NCI-H774 (cell line): ENCODE measurements at places on chromosomes 2 and 18.
A peak's percentile ranks its signal among the peaks of the same experiment; 100 is the strongest.

- no peak for DNase-seq
Observed at GRCh38 chr2:97745474-97746174, 32.2 kb downstream of the ZAP70 start.

DNA sequence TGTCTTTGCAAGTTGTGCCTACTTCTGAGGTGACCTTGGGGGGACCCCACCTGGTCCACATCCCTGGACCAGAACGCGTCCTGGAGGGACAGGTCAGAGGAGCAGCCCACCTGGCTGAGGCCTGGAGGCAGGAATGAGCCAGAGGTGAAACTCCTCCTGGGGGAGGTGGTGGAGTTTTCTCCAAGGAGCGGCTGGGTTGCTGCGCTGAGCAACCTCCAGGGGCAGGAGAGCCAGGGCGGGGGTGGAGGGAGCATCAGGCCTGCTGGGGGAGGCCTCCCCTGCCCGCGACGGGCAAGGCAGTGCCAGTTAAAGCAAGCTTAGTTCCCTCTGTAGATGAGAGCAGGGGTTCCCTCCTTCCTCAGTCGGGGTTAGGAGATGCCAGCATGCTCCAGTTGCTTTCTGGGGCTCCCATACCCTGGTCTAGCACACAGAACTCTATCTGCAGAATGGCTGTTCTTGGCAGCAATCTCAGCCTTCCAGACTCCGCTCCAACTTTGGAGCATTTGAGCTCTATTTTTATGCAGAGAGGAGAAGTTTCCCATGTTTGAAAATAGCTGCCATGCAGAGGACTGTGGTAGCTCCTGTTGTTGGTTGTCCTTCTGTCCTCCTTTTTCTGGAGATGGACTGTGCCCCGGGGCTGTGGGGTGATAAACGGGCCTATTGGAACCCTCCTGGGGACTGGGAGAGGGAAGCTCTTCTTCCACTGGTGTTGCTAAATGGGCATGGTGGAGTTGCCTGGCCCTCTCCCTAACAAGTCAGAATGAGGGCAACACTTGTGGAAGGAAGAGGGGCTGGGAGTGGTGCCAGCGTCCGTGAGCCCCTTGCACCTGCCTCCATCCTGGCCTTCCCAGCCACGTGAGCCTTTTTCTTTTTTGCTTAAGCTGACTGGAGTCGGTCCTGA, 39.1 kb downstream of the B3GNT2 start:
- no peak for DNase-seq

DNA sequence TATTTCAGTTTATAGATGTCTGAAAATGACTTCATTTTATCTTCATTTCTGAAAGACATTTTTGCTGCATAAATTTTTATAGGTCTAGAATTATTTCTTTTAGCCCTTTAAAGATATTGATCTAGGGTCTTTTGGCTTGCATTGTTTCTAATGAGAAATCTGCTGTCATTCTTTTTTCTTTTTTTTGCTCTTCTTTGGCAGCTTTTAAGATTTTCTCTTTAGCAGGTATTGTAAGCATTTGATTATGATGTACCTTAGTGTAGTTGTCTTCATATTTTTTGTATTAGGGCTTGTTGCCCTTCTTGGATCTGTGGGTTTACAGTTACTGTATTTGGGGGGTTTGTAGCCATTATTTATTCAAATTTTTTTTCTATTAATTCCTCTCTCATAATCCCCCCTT, 66.0 kb upstream of the IL1R1 start:
- no peak for DNase-seq

GRCh38 chr2:187397886-187398285, 50.2 kb downstream of the CALCRL start:
- DNase-seq: no peak

DNA sequence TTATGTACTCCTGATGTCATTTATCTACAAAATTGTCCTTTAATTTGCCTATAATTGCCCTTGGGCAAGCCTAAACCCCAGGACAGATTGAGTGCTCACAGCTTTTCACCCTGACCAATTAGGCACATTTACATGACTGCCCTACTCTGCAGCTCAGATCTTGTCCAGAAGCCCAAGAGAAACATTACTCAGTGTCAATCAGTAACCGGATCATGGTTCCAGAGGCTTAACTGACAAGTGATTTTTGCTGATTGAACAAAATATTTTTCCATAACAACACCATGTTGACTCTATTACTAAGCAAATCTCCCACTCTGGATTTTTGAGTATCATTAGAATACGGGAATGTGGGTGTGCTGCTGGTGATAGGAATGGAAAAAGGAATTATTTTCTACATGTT, 465.4 kb upstream of the TNP1 start:
- DNase-seq: peak; percentile 33

DNA sequence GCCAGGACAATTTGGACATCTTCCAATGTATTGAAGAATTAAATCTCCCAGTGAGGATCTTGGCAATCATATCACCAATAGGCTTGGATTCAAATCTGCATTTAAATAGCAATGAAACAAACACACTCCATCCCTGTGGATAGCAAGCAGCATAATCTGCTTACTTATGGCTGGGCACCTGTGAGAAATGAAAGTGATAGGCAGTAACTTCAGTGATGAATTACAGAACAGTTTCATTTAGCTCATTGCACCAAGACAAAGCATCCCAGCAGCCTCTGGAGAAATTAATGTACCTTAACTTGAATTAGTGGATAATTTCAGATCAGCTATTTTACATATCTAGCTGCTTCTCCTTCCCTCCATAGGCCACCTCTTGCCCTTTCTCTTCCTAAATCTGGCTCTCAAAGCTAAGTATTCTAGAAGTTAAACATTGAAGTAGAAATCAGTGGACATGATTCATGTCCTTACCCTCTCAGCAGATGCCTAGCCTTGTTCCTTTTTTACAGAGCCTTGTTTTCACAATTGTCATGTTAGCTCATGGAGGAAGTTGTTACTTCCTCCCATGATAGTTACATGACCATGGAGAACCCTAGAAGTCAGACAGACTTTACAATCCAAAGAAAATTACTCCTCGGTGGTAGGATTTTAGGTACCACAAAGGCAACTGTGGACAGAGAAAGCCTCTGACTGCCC, 88.5 kb upstream of the TACR1 start:
- no peak for DNase-seq

DNA sequence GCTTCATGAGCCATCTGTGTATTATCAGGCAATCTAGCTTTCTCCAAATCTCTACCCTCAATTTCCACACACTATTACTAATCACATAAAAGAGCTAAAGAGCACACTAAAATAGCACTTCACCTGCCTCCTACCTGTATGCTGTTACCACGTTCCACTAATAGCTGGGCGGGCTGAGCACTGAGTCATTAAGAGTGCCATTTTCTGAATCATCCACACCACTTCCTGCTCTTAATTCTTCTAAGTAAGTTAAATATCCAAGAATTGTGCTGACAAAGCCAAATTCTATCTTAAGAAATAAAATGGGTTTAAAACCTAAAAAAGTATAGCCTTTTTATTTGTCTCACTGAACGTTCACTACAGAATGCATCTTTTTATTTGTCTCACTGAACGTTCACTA, 35.7 kb downstream of the NOL10 start:
- peak; percentile 45 for DNase-seq

- no peak for DNase-seq
Observed at GRCh38 chr2:26883956-26884355, 36.0 kb downstream of the DPYSL5 start.

GRCh38 chr2:121044412-121044811, 240.6 kb downstream of the TFCP2L1 start:
- no peak for DNase-seq

DNA sequence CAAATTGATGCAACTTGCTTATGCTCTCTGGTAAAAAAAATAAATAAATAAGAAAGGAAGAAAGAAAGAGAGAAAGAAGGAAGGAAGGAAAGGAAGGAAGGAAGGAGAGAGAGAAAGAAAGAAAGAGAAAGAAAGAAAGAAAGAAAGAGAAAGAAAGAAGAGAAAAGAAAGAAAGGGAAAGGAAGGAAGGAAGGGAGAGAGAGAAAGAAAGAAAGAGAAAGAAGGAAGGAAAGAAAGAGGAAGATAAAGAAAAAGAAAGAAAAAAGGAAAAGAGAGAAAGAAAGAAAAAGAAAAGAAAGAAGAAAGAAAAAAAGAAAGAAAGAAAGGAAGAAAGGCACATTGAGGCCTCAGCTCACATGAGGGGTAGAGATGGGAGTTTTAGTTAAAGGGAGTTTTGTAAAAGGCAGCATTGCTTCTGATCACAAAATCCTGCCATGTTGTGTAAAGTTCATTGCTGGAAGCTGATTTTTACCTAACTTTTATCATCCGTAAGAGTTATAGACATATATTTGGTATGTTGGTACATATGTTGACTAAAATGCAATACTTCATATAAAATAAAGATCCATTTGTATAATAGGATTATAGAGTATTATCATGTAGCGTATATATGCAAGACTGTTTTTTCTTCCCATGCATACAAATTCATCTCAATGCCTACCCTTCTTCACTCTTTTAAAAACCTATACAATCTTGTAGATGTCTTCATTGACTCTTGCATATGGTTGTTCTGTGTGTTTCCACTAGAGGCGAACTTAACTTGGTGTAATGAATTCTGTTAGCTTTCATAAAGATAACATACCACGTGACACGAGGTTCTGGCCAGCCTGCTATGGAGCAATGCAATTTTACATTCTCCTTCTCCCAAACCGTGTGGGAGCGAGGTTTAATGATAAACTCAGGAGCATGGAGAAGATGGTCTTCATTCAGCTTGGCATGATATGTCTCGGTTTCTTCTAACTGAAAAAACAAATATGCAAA, 32.8 kb downstream of the MYOM1 start:
- no peak for DNase-seq

GRCh38 chr2:224882291-224883171, 159.7 kb downstream of the DOCK10 start:
- DNase-seq: no peak

DNA sequence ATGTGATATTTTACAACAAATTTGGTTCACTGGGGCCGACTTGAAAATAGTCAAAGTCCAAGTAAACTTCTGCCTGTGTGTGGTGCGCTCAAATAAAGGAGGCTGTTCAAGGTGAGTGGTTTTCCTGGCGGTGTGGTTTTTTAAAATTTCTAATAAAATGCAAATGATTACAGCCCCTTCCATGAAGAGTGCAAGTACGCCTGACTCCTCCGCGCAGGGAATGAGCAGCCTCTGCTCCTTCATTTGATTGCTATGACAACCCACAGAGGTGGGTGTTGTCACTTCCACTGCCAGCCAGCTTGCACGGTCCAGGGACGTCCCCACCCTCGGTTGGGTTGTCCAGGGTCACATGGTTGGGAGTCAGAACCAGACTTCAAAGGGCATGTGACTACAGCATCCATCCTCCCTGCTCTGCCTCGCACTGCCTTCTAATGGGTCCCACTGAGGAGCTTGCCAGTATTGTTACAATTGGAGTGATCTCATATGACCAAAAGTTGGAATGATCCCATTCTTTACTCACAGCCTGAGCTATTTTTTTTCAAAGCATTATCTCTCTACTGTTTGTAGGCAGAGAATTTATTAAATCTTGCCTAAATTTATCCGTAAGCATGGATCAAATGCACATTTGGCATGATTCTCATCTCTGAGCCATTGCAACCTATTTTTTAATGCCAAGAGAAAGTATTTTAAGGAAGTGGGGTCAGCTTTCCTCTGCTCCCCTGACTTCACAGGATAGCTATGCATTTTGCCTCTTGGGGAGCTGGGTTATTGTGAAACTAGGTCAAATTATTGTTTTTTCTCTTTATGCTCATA, 121.3 kb downstream of the AGAP1 start:
- DNase-seq: no peak

GRCh38 chr2:217248312-217248935, 388.6 kb upstream of the TNP1 start:
- no peak for DNase-seq

GRCh38 chr2:235900631-235901030, 267.6 kb downstream of the GBX2 start:
- DNase-seq: no peak

GRCh38 chr18:56982766-56983165, 164.1 kb upstream of the BOD1L2 start:
- no peak for DNase-seq

DNA sequence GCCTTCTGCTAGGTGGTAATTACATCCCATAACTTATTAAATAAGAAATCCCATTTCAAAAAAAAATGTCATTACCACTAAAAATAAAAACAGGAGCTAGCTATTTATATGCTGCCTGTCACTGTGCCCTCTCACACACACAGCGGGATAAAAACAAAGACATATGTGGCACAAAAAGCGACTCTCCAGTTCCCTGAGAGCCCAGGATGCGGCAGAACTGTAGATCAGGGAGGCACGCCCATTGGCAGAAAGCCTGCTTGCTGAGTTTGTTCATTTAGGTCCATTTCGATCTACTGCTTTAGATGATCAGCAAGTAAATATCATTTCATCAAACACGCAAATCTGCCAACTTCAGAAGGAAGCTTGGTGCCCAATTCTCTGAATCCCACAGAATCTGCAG, 124.4 kb downstream of the TMEM163 start:
- no peak for DNase-seq

GRCh38 chr2:66574701-66575624, 140.0 kb downstream of the MEIS1 start:
- DNase-seq: peak; percentile 84

DNA sequence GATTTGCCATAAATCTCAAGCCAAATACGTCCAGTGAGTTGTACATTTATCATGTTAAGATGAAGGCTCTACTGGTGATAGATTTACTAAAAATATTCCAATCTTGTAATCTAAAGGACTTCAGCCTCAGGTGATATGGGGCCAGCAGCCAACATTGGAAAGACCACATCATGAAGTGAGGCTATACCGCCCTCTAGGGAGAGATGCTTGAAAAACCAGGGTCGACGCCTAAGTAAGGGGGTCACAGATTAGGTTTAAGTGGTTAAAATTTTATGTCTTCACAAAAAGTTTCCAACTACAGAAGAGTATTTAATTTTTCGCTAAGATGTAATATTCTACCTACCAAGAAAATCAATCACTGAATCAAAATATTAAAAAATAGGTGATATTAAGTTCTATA, 33.3 kb downstream of the DOCK10 start:
- no peak for DNase-seq

DNA sequence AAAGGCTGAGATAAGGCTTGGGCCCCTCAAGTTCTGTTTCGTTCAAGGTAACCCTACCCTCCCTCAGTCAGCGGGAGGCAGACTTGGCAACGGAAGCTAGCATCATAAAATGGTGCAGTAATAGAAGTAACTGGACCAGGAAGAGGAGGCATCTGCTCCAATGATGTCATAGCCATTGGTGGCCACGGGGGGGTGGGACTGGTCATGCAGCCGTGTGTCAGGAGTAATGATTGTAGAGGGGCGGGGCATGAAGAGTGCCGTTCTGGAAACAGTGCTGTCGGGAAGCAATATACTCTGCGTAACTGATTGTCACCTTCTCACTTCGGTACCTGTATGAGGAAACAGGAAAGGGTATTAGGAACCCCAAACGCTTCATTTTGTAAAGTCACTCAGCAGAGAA, 6.9 kb upstream of the POLR2D start:
- no peak for DNase-seq

GRCh38 chr2:121237980-121238665, 46.9 kb downstream of the TFCP2L1 start:
- DNase-seq: no peak

DNA sequence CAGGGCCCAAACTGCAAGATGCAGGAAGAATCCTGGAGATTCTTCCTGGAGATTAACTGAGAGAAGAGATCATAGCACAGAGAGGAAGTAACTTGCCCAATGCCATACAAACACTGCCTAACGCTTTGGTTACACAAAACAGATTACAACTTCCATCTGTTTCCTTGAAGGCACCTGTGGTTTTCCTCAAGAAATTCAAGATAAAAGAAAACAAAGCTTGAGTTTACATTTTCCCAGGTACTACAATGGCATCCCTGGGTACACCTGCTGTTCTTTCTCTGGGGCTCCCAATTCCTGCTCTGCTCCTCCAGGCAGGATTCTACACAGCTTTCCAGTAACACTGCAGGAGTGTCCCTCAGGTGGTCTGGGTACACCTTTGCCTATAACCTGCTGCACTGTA, 781.9 kb upstream of the ID2 start:
- no peak for DNase-seq

- no peak for DNase-seq
Observed at GRCh38 chr2:221779614-221780067, 207.5 kb upstream of the EPHA4 start.
